B cell (primary cell): ENCODE measurements at places on chromosomes 13 and 19.

DNA sequence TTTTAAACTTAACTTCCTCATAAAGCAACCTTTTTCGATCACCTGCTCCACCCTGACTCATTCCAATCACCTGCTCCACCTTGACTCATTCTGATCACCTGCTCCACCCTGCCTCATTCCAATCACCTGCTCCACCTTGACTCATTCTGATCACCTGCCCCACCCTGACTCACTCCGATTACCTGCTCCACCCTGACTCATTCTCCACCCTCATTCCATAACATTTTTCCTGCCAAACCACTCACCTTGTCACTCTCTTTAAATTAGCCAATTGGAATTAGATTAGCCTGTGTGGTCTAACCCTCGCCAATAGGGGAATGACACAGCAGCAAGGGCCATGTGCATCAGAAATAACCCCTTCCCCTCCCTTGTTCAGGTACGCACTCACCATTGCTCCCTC lies 31.9 kb upstream of the ZNF83 start:
- DNase-seq: no peak

- no peak for DNase-seq
Measured at GRCh38 chr19:5850743-5851293, 431 bp downstream of the FUT3 start.

DNA sequence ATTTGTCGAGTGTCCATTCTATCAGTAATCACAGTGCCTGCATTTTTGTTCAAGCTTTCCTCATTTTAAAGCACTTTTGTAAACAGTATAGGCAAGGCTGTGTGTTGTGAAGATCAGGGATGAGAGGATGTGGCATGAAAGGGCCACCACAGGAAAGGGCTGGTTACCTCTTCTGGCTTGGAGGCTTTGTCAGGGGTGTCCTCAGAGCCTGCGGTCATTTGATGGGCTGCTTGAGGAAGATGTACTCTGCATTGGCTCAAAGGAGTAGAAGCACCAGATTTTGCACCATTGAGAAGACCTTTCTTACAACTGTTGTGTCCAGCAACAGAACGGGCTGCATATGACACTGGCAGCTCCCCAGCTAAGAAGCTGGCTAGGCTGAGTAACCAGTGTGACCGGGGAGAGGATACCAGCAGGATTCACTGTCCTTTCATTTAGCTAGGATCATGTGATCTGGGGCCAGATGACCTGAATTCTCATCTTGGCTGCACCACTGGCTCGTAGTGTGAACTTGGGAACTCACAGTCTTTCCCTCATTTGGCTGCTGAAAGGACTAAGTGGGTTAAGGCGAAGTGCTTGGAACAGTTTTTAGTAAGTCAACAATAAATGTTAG lies 380.2 kb downstream of the FGF9 start:
- DNase-seq: no peak

DNA sequence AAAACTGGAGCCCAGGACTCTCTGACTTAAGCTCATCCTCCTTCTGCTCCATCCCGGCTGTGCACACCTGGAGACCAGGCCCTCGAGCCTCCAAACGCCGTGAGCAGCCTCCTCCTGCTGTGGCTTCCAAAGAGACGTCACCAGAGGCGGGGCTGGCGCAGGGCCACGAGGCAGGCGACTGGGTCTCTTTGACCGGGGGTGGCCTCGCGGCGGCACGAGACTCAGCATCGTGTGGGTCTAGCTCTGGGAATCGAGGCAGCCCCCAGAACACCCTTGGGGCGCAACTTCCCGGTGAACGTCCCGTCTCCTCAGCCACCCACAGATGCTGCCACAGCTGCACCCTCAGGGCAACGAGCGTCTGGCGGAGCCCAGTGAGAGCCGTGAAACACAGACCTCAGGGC lies 22.8 kb downstream of the RASA3 start:
- no peak for DNase-seq

DNA sequence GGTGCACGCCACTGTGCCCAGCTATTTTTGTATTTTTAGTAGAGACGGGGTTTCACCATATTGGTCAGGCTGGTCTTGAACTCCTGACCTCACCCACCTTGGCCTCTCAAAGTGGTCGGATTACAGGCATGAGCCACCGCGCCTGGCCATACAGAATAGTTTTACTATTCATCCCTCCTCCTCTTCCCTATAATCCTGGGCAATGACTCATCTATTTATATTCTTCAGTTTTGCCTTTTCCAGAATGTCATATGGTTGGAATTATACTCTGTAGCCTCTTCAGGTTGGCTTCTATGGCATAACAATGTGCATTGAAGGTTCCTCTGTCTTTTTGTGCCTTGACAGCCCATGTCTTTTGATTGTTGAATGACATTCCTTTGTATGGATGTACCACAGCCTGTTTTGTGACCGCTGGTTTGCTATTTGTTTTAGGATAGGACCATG lies 22.2 kb upstream of the LRP3 start:
- DNase-seq: no peak

DNA sequence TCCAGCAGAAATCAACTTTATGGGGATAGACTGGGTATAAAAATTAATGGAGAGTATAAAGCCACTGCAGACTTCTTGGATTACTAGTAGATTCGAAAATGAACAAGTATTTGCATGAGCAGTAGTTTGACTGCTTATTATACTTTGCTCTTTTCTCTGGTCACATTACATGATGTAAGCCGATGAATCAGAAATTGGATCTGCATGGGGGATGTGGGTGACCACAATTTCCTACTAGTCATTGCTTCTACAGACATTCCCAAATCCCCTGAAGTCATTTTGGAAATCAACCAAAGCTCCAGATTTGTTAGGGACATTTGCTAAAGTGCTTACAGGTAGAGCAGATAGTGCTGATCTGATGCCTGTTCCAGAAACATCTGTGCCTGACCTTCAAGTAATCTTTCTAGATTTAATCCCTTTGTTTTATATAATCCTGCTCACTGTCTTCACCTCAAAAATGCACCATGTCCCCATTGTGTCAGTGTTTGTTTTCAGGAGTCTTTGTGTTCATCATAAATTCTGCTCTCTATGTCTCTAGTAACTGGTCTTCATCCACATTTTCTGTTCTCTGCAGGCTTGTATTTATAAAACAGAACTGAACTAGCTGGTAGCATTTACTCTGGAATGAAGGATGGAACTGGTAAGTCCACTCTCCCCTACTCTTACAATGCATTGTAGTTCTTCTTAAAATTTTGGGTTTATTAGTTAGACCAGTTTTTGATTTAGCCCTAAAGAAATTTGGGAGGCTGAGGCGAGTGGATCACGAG lies 201.5 kb upstream of the CSNK1A1L start:
- no peak for DNase-seq

DNA sequence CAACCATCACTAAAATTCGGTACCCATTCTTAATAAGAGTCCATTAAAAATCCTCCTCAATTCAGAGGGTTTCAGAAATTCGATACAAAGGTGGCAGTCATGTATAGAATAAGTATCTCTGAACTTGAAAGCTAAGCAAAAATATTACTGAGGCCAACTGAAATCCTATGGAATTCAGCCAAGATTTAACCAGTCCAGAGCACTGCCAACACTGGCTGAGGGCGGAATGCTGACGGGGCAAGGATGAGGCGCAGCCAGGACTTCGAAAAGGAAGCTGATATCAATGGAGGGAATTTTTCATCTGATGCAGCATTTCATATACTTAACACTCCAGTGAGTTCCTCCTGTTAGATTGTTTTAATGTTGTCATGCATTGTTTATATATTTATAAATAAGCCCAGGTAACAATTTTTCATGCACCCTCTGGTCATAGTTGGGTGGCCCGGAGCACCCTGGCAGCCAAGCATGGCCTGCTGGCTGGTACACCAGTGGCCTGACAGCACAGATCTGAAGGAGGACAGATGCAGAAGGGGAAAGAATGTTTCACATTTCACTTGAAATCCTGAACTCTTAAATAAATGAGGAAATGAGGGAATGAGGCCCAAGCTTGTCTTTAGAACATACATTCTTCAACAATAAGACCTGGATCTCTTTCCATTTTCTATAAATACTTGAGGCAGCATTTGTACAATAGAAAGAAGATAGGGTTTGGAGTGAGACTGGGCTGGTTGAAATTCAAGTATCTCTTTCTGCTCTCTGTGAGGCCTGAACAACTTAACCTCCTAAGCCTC lies 41.5 kb downstream of the WDFY2 start:
- no peak for DNase-seq

GRCh38 chr19:13803038-13803437 lies 7.8 kb downstream of the ZSWIM4 start:
- DNase-seq: no peak

DNA sequence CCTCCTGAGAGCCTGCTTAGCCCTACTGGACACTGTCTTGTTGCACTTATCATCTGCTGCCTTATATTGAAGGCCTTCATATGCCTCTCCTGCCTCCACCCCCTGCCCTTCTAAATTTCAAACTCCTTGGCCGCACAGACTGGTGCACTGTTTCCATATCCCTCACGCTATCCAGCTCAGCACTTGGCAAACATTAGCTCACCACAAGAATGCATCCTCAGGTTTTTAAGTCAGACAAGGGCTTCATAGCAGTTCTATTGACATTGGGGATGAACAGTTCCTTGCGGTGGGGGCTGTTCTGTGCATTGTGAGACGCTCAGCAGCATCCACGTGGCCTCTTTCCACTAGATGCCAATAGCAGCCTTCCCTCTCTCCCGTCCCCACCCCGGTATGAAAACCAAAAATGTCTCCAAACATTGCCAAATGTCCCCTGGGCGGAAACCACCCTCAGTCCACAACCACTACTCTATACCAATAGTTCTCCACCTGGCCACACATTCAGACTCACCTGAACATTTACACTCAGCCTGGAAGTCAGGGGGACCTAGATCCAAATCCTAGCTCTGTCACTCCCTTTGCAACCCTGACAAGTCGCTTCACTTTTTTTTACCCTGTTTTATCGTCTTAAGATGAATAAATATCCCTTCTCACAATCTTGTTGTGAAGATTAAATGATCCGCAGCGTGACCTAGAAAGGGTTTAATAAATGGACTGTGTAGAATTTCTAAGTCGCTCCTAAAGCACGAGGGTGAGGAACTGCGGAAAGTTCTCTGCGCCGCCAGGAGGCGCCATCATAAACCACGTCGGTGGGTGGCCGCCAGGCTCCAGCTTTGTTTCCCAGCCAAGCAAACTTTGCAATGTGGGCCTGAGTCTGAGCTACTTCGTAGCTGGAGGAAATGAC lies 3.6 kb upstream of the CEACAM3 start:
- peak; percentile 71 for DNase-seq

- no peak for DNase-seq
Measured at GRCh38 chr13:111873676-111874178, 193.2 kb upstream of the SOX1 start.
